CD4-positive, alpha-beta T cell treated with Interleukin-2 at 100 ng/mL for 4 hours (primary cell): ENCODE measurements at places on chromosomes 4 and X.

DNA sequence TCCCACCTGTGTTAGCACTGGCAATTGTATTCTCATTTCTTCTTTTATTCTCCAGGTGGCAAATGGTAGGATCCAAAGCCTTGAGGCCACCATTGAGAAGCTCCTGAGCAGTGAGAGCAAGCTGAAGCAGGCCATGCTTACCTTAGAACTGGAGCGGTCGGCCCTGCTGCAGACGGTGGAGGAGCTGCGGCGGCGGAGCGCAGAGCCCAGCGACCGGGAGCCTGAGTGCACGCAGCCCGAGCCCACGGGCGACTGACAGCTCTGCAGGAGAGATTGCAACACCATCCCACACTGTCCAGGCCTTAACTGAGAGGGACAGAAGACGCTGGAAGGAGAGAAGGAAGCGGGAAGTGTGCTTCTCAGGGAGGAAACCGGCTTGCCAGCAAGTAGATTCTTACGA is 176.9 kb downstream of the PTTG2 start:
- no peak for DNase-seq

DNA sequence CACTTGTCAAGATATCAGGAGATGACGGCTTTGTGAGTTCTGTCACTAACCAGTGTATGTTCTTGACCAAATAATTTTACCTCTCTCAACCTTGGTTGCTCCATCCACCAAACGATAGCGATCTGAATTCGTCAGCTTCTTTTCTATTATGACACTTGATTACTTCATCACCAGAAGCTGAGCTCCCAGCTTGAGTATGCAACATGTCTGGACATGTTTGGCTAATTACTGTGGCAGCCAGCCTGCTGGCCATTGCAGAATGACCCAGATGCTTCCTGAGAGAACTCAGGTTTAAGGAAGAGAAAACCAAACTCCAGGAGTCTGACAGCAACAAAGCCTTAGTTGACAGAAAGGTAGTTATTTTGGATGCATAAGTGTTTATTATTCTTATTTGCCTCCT is 46.4 kb upstream of the PARM1 start:
- no peak for DNase-seq

DNA sequence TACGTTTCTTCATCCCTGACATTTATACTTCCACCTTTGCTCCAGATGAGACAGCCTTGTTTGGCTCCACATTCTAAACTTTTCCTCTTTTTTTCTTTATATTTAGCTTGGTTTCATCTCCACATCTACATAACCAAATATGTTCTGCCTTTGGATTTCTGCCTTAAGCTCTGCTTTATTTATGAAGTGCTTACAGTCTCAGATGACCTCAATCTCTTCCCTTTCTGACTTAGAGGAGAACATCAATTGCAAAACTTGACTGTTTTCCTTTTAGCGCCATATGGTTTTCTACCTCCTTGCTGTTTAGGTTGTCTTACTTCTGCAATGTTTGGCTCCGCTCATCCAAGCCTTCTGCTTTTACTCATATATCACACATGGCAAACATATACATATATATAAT is 7.5 kb downstream of the ASB5 start:
- DNase-seq, result no peak

- DNase-seq, result no peak
Observed at GRCh38 chr4:72743078-72743477, 174.1 kb upstream of the ADAMTS3 start.

DNA sequence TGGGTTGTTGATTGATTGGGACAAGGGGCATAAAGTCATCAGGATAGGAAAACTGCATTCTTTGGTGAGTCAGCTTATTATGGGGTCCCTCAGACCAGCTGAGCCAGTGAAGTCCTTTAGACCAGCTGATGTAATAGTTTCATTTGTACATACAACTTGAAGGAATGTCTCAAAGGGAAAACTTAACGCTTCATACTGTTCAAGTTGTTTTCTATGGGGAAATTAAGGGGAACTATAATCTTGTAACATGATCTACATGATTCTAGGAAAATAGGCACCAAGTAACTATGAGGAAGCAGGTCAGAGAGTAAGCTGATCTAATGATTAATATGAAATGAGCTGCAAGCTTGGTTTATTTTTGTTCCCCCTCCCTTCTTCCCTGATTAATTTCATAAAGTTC is 175.1 kb upstream of the GRID2 start:
- DNase-seq, result no peak
